ENCODE measurements at places on chromosomes 3 and 15.

GRCh38 chr15:50227076-50227475 lies 38.5 kb downstream of the HDC start:
- no peak for DNase-seq

- no peak for DNase-seq
Measured at GRCh38 chr3:63975723-63976122, 47.6 kb downstream of the PSMD6 start.

GRCh38 chr3:184155644-184156521 lies 706 bp downstream of the DVL3 start:
- DNase-seq, result no peak

DNA sequence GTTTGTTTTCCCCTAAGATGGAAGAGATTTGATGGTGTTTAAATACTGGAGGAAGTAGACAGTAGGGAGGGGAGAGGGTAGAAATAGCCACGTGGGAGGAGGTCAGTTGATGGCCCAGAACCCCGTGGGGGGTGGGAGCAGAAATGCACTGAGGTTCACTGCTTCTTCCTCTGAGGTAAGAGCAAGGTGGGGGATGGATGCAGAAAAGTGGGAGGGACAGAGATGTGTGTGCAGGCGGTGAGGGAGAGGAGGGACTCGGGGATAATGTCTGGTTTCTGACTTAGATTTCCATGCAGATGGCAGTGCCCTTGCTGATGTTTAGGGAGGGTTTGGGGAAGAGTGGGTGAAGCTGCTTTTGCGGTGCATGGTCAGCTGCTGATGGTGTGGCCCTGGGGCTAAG lies 102.9 kb downstream of the ARNT2 start:
- no peak for DNase-seq

GRCh38 chr3:51371943-51372557 lies 13.0 kb upstream of the MANF start:
- peak; percentile 66 for DNase-seq

DNA sequence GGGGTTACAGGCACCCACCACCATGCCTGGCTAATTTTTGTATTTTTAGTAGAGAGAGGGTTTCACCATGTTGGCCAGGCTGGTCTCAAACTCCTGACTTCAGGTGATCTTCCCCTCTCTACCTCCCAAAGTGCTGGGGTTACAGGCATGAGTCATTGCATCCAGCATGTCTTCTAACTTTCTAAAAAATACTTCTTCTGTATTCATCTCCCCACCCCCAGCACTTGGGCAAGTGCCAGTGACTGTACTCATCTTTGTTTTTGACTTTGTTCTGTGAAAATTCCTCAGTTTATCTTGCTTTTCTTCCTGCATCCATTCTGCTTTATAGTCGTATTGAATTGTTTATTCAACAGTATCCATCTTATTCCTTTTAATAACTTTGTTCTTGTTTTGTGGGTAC lies 47.6 kb downstream of the ARIH1 start:
- DNase-seq, result no peak

DNA sequence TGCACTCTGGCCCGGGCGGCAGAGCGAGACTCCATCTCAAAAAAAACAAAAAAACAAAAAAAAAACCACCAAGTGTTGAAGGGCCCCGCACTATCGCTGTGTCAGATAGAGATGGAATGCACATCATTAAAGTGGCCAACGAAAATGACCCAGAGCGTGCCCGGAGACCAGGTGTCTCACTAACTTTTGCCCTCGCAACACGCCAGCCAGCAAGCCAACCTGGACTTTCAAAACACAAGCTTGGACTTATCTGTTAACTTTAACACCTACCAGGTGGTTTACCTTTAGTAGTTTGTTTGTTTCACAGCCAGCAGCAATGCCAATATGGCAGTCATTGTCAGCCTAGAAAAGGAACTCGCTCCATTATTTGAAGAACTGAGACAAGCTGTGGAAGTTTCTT lies 28.6 kb downstream of the FAM174B start:
- no peak for DNase-seq

GRCh38 chr3:97763586-97764406 lies 762 bp upstream of the ARL6 start:
- no peak for DNase-seq

GRCh38 chr3:144085964-144086363 lies 114.3 kb downstream of the DIPK2A start:
- DNase-seq, result no peak

GRCh38 chr3:102092617-102093466 lies 243.5 kb downstream of the NFKBIZ start:
- DNase-seq, result no peak

- no peak for DNase-seq
Measured at GRCh38 chr3:143276592-143276991, 157.0 kb downstream of the CHST2 start.

DNA sequence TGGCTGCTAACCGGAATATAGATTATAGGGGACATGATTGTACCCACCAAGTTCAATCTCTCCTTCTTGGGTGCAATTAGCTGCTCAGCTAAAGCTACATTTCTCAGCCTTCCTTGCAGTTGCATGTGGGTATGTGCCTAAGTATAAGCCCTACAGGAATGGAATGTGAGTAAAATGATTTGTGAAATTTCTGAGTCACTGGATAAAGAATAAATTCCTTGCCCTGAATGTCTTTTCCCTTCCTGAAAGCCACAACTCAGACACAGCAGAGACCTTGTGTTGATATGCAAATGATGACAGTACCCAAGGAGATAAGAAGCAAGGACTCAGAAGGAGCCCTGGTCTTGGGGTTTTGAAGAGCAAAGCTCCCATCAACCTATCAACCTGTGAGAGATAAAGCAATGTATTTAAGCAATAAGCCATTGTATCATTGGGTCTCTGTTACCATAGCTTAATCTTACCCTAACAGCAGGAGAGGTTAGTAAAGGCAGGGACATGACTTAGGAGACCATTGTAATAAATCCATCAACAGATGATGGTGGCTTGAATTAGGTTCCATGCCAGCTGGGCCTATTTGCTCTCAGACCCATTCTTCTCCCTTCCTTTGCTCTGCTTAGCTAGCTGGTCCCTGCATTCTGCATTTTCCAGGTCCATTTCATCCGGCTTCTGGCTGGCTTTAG lies 25.6 kb upstream of the ZNF280D start:
- DNase-seq, result no peak

DNA sequence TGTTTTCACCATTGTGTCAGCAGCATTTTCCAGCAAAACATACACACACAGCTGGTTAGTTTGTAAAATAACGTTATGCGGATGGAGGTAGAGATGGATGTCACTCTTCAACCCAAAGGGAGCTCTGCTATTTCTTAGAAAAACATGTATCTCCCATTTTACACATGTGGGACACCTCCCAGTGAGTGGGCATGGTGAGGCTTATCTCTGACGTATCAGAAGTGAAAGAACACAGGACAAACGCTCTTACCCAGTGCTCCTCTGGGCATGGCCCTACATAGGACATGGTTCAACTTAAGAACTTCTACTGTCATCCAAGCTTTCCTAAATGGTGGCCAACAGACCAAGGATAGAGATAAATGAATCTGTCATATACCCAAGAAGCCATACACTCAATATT lies 2.1 kb downstream of the FAM240A start:
- DNase-seq, result no peak

GRCh38 chr15:70351941-70352774 lies 254.4 kb upstream of the TLE3 start:
- no peak for DNase-seq

GRCh38 chr15:52150871-52151270 lies 38.3 kb upstream of the BCL2L10 start:
- DNase-seq, result no peak

GRCh38 chr15:80396096-80396495 lies 8.1 kb upstream of the ARNT2 start:
- no peak for DNase-seq

DNA sequence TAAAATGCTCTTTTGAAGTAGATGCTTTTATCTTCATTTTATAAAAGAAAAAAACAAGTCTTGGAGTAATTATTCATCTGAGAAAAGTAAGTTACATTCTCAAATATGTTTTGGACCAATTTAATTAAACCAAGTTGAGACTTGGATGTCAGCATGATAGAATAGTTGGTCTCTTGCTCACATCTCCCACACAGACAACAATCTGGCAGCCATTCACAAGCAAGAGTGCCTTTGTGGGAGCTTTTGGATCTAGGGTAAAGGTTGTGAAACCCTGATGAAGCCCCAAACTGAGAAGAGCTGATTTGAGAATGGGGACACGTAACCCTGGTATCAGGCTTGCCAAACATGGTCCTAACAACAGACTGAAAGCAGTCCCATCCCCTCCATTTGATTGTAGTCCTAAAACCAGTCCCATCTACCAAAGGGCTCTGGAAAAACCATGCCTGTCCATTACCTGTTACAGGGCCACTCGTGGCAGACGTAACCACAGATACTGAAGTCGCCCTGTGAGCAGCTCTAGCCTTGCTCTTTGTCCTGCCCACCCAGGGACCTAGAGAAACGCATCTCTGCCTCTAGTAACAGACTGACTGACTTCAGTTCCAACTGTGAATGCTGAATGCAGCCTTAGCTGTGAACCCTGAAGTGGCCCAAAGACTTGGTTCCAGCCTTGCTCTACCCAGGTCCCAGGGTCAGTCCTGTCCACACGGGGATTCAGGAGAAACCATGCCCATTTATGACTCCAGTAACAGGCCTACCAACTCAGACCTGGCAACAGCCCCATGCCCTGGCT lies 145.5 kb upstream of the SYNPR start:
- no peak for DNase-seq

GRCh38 chr15:75532413-75533250 lies 46.5 kb downstream of the PTPN9 start:
- DNase-seq, result no peak

DNA sequence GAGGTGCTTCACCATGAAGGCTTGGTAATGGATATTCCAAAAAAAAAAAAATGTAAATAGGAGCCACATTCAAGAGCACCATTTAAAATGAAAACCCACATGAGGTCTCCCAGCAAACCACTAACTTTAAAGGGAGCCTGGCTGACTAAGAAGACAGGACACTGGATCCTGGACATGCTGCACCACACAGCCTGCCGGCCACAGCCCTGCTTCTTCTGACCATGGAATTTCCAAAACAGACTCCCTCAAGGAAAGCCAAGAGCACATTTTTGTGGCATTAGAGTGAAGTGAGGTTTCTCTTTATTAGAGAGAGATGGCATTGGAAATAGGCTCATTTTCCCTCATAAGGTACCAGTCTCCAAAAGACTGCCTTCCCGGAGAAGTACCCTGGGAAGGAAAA lies 113.9 kb downstream of the RORA start:
- DNase-seq, result no peak

DNA sequence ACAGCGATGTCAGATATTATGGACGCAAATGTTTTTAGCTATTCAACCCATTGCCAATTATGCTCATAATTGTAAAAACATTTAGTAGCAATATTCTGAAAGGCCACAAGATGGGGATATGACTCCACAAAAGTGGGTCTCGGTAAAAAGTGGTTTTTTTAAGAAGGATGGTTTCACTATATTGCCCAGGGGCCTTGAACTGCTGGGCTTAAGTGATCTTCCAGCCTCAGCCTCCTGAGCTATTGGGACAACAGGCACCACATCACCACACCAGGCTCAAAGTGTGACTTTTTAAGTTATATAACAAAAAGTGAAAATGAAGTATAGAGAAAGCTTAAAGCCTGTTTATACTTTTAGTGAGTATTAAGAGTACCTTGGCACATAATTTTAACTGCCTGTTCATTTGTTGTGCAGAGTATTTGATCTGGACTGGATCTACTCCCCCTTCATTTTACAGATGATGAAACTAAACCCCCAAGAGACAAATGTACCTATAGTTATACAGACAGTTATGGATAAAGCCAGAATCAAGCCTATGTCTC lies 9.4 kb downstream of the NAA50 start:
- DNase-seq, result peak; percentile 76

DNA sequence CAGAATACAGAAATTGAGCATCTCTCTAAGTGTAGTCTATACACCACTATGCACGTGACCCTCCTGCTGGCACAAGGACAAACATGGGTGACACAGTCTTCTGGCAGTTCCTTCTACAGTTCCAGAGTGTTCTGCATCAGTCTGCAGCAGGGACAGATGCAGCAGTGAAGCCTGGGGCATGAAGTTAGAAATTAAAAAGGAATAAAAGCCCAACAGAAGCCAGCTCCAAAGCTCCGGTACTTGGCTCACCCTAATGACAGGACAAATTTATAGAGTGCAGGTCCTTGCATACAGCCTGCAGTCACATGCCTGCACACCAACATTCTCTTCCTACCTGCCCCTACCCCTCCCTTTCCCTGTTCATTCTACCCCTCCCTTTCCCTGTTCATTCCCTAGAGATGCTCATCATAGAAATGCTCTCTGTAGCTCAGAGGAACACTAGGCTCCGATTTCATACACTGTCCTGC lies 15.0 kb downstream of the UACA start:
- DNase-seq, result no peak

- no peak for DNase-seq
Measured at GRCh38 chr3:12833222-12834161, 7.9 kb downstream of the RPL32 start.

- DNase-seq, result no peak
Measured at GRCh38 chr15:41843571-41843970, 4.9 kb downstream of the PLA2G4B start.

DNA sequence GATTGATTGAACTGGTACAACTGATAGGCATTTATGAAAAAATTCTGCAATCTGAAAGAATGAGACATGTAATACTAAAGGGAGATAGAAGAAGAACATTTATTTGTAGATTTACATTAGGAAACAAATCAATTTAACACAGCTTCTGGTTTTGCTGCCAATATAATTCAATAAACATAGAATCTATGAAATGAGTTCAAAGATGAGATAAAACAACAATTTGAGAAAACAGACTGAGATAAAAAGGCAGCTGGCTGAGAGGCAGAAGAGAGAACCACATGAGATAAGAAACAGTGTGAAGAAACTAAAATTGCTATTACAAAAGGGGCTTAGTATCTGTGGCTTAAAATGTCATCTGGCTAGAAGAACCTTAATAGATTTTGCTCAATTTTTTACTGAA lies 176.6 kb downstream of the PYDC2 start:
- no peak for DNase-seq

DNA sequence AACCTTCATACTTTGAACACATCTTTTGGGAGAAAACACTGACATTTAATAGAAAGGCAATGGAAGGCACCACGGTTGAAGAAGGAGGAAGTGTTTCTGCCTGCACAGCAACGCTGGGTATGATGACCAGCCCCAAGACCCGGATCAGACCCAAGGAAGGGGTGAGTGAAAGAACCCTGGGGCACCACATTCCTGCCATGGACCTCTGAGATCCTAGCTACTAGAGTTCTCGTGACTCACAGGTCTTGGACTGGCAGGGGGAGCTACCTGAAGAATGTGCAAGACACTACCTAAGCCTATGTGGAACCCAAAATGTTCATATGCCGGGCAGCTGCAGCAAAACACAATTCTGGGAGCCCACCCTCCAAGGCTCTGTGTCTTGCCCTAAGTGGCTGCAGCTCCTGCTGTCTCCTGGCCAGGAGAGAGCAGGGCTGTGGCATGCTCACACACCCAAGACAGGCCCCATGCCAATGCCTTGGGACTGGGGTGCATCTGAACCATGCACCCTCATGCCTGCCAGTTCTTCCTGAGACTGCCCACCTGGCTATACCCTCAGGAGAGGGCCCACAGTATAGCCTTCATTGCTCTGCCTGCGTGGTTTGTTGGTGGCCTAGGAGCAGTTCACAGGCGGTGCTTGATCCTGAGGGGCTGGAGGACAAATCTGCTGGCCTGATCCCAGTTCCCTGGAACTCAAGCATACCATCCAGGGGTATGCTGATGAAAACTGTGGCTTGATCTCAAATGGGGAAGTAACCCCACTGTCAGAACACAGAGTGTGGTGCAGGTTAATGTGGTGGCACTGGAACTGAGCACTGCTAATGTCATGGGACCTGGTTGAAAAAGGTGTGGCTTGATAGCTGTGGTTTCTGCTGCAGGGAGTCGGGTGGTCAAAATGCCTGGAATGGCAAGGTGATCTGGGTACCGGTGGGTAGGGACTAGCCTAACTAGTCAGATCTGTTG lies 353.3 kb upstream of the ARHGEF26 start:
- DNase-seq, result no peak
